ENCODE measurements at places on chromosomes 6 and 20.

GRCh38 chr6:56764081-56764566, 121.4 kb upstream of the DST start:
- DNase-seq, result no peak

DNA sequence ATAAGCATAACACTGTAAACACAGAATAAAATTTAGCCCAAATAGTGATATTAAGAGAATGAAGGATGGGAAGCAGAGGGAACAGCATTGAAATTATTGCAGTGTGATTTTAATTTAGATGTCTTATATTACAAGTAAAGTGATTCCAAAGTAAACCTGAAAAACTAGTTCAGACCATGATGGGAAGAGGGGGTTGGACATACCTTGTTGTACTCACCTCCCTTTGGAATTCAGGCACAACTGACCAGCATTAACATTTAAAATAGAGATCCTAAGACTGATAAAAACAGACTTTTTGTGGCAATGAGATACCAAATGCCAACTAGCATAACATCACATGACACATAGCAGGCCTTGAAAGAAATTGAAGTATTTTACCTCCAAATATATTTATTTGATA, 262.6 kb upstream of the PRND start:
- DNase-seq, result no peak

DNA sequence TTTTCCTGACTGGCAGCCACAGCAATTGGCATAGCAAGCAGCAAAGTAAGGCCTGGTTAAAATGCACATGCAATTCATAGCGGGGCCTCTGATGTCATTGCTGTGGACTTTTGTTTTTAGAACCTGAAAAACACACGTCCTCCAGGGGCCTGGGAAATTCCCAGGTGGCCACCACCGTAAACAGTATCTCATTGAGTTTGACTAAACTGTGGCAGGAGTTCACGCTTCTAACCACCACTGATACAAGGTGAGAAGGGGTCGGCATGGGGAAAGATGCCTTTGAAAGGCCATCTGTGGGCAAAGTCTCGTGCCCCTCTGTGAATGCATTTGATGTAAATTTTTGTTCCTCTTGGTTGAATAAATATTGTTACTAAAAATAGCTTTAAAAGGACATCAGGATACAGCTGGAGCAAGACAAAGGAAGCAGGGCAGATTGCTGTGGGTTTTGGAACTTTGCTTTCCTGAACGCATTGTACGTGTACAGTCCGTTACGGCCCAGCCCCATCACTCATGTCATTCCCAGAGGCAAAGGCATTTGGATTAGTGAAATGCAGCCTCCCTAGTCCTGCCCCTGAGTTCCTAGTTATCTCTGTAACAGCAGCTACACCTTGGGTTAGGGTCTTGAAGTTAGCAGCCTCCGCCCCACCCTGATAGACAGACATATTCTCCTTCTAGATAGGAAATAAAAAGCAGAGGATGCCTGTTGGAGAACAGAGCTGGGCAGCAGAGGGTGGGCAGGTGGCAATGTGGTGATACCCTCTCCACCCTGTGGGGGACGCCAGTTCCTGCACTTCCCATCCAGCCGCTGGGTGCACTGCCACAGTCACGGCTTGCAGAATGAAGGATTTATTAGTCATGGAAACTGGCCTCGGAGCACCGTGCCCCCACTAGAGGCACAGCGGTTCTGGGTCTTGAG, 80.3 kb downstream of the ZDHHC14 start:
- DNase-seq, result peak; percentile 33

DNA sequence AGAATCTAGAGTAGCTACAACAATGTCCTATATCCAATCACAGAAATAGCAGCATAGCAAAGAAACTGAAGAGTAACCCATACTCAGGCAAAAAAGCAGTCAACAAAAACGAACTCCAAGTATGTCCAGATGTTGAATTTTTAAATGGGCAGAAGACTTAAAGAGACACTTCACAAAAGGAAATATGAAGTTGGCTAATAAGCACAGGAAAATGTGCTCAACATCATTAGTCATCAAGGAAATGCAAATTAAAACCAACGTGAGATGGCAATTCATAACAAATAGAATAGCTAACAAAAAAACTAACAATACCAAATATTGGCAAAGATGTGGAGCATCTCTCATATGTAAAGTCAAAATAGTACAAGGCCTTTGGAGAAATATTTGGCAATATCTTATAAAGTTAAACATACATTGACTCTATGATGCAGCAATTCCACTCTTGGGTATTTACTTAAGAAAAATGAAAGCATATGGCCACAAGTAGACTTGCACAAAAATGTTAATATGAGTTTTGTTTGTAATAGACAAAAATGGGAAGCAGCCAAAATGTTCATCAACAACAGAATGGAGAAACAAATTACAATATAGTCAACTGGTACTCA, 37.7 kb downstream of the FRK start:
- no peak for DNase-seq

GRCh38 chr6:43761666-43762409, 8.2 kb upstream of the VEGFA start:
- DNase-seq, result no peak
